ENCODE measurements at places on chromosomes 12 and 14.

DNA sequence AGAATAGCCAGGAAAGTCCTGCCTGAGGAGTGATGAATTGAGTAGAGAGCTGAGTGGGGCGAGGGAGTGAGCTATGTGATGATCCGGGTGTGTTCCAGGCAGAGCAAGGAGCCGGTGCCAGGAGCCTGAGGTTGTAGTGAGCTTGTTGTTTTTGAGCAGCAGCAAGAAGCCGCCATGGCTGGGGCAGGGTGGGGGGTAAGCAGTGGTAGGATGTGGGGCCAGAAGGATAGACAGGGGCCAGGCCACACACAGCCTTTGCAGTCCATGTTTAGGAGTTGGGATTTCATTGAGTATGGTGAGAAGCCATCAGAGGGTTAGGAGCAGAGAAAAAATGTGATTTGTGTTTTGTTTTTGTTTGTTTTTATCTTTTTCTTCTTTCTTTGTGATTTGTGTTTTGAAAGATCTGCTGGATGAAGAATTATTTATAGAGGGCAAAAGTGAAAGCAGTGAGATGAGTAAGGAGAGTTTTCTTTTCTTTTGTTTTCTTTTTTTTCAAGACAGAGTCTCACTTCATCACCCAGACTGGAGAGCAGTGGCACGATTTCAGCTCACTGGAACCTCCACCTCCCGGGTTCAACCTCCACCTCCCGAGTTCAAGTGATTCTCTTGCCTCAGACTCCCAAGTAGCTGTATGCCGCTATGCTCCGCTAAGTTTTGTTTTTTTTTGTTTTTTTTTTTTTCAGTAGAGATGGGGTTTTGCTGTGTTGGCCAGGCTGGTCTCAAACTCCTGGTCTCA is 92.3 kb upstream of the BCAT1 start:
- DNase-seq = no peak

DNA sequence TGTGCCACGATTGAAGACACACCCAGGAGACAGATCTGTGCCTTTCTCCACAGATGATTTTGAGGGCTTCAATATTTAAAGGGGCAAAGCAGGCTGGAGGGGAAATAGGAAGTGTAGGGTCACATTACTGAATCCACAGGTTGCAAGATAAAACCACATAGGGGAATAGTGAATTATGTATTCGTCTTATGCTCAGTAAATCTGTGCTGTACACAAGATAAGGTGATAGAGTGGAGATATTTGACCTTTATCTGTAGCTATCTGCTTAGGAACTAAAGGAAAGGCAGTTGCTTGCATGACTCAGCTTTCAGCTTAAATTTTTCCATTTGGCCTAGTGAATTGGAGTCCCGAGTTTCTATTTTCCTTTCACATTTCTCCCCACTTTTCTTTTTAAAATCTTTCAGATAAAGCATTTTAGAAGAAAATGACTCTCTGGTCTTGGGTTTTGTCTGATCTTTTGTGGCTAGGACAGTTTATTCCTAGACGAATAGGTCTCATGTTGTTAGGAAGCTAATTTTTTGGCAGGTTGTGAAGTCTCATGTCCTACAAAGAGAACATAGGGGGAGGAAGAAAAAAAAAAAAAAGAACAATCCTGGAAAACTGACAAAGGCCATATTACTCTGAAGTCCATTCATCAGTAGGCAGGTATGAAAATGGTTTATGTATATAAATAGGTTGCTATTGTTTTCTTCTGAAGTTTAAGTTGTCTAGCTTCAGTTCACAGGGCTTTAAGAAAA is 55.4 kb downstream of the FBXO33 start:
- DNase-seq = no peak

- no peak for DNase-seq
Measured at GRCh38 chr14:70156592-70156991, 32.2 kb downstream of the SLC8A3 start.

DNA sequence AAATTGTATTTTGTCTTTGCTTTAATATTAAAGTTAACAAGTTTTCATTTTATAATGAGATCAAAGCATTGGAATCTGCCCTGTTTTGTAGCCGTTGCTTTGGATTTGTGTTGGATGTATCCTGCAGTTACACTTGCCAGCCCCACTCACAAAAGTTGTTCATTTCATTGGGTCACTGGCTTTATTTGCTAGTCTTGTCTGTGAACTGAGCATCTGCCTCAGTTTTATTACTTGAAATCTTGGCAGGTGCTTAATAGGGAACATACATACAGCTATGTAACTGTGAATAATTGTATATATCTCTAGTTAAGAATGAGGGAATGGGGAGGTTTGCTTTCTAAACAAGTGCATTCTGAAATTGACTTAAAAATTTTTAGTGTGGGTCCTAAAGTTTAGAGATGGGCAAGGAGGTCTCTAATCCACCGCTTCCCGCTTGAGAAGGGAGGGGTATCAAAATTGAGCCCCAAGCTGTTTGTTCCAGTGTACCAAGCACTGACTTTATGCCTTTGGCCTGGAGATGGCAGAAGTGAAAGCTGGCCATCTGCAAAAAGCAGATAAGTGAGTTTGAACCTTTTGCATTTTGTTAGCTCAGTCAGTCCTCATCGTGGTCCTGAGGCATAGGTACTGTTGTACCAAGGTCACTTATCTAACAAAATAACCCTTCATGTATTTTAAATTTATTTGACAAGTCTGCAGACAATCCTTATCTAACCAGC is 9.3 kb downstream of the EIF5 start:
- no peak for DNase-seq

- no peak for DNase-seq
Measured at GRCh38 chr12:48092611-48093010, 13.3 kb downstream of the SENP1 start.

- DNase-seq = no peak
Measured at GRCh38 chr12:19614601-19615383, 175.5 kb downstream of the AEBP2 start.

- no peak for DNase-seq
Measured at GRCh38 chr12:103421402-103421801, 74.4 kb downstream of the C12orf42 start.

DNA sequence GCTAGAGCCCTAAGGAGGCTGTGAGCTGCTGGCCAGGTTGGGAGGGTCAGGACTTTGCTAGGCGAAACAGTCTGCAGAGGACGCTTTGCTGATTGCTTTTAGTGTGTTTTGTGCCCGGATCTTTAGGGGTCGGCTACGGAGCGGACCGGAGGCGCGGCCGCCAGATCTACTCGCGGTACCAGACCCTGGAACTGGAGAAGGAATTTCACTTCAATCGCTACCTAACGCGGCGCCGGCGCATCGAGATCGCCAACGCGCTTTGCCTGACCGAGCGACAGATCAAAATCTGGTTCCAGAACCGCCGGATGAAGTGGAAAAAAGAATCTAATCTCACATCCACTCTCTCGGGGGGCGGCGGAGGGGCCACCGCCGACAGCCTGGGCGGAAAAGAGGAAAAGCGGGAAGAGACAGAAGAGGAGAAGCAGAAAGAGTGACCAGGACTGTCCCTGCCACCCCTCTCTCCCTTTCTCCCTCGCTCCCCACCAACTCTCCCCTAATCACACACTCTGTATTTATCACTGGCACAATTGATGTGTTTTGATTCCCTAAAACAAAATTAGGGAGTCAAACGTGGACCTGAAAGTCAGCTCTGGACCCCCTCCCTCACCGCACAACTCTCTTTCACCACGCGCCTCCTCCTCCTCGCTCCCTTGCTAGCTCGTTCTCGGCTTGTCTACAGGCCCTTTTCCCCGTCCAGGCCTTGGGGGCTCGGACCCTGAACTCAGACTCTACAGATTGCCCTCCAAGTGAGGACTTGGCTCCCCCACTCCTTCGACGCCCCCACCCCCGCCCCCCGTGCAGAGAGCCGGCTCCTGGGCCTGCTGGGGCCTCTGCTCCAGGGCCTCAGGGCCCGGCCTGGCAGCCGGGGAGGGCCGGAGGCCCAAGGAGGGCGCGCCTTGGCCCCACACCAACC is 1.5 kb downstream of the HOXC6 start:
- DNase-seq = no peak
